Cerebellar nuclear complex (tissue), 1 donor: ENCODE measurements at places on chromosomes 11 and 22.

- no peak for DNase-seq
These were observed 40.4 kb downstream of the BCR start for GRCh38 chr22:23220485-23221350.

DNA sequence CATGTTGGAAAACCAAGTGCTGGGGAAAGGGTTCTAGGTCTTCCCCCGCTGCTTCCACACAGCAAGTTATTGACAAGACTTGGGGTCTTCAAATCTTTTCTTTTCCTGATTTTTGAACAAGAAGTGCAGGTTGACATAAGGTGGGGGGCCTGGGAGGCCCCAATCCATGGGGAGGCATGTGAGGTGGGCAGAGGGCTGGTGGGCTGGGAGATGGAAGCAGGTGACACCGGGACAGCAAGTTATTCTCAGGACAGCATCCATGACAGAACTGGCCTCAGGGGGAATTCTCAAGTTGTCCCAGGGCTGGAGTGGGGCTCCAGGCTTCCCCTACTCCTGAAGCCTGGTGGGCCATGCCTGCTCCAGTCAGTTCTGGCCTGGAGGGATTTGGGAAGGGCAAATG, 5.5 kb downstream of the FGF19 start:
- DNase-seq: no peak

GRCh38 chr11:27129686-27130085, 89.1 kb downstream of the BBOX1 start:
- no peak for DNase-seq

DNA sequence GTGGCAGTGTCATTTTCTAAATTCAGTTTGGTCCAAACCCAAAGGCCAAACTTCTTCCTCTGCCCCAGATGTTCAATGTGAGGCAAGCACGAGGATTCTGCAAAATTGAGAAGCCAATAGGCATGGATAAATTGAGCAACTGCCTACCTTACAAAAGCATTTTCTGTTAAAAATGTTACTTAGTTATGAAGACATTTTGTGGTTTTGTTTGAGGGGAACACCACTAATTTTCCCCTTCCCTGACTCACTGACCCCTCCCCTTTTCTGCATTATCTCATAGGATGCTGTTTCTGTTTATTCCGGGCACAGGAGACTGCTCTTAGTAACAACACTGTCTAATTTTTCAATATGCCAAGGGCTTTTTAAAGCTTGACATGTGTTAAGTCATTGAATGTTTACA, 462.8 kb downstream of the INSC start:
- no peak for DNase-seq

DNA sequence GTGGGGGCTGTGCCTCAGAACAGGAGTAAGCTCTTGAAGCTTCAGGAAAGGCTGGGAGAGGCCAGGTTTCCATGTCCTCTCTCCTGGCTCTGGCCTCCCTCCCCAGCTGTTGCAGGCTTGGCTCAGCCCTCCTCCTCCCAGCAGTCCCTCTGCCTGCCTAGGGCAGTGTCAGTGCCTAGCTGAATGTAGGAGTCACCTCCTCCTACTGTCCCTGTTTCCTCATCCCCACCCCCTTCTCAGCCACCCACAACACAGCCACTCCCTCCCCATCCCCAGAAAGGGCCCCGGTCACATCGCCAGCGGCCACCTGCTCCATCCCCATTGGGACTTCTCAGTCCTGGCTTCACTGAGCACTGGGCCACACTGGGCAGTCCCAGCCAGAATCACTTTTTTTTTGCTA, 2.9 kb upstream of the FBLN1 start:
- no peak for DNase-seq

GRCh38 chr11:70851308-70851707, 401.1 kb downstream of the SHANK2 start:
- DNase-seq: no peak

GRCh38 chr11:16986434-16987204, 27.6 kb downstream of the PLEKHA7 start:
- no peak for DNase-seq

GRCh38 chr11:130631119-130631518, 182.7 kb downstream of the ADAMTS15 start:
- no peak for DNase-seq

DNA sequence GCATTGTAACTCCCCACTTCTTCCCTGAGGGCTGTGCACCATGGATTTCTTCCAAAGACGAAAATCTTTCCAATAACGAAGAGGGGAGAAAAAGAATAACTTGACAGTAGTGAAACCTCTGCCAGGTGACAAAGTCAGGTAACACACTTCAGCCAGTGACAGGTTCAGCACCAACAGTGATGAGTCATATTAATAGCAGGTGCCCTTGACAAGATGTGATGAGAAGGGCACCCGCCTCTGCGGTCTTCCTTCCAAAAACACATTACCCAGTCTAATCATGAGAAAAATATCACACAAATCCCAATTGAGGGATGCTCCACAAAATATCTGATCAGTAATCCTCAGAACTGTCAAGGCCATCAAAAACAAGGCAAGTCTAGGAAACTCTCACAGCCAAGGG, 157.8 kb downstream of the EFCAB6 start:
- no peak for DNase-seq

- no peak for DNase-seq
These were observed 132.4 kb upstream of the ZC3H12C start for GRCh38 chr11:109960831-109961230.

DNA sequence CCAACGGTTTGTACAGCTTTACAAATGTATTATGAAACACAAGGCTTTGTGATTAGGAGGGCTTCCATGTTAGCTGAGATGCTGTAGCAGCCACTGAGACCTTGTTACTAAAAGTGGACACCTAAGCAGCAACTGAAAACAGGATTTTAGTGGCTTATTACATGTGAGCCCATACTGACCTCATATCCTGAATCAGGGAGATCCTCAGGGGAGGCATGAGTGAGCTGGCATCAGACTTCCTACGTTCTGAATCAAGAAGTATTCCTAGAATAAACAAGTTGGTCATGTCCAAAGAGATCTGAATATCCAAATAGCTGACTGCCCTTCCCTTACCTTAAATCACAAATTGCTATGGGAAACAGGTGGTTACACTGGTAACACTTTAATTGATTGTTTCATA, 59.1 kb upstream of the SCUBE2 start:
- DNase-seq: no peak

DNA sequence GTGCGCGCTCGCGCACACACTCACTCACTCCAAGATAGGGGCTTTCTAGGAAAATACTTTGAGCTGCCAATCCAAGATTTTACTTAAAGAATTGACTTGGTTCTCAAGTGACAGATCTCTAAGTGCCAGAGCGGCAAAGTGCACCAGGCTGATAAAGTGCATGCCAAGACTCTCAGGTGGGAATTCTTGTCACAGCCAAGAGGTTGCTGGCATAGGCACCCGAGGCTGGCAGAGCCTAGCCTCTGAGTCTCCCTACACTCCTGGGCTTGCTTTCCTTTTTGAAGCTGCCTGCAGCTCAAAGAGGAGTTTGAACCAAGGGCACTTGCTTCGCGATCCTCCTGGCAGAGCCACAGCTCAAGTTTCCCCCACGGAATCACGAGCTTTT, 2.5 kb upstream of the ADM start:
- no peak for DNase-seq

- peak; percentile 33 for DNase-seq
These were observed 38.5 kb upstream of the NAV2 start for GRCh38 chr11:19673924-19674729.

- DNase-seq: no peak
These were observed 33.9 kb upstream of the RASSF10 start for GRCh38 chr11:12975195-12975594.

DNA sequence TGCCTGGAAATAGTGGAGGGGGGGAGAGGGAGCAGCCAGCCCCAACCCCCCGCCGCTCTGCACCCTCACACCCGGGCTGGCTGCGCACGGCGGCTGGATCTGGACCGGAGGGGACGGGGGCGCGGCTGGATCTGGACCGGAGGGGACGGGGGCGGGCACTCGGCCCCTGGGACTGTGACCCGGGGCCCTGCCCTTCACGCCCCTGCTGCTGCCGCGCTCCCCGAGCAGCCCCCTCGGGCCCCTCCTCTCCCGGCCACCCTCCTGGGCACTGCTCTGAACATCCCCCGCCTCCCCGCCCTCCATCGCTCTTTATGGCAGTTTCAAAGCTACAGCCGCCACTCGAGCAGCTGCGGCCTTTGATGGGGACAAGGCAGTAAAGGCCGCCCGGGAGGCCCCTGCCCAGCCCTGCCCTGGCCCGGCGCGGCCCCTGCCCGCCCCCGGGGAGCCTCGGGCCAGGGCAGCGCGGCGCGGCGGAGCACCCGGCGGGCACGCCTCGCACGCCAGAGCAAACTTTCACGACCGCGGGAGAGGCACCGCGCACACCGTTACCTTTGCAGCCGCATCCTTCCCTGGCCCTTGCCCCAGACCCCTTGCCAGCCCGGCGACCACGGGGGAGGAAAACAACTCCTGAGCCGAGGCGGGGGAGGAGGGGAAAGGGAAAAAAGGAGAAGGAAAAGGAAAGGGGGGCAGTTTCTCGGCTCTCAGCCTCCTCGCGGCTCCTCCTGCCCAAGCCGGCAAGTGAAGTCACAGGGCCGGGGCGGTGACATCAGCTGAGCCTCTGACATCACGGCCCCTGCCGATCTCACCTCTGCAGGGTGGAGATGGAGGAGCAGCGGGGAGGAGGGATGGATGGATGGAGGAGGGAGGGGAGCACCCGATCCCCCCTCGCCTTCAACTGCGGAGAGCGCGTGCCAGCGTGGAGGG, 13.1 kb upstream of the TCF20 start:
- DNase-seq: no peak

- DNase-seq: no peak
These were observed 28.7 kb downstream of the EIF3F start for GRCh38 chr11:8015753-8016239.

GRCh38 chr11:61503135-61503770, 5.3 kb upstream of the LRRC10B start:
- no peak for DNase-seq

DNA sequence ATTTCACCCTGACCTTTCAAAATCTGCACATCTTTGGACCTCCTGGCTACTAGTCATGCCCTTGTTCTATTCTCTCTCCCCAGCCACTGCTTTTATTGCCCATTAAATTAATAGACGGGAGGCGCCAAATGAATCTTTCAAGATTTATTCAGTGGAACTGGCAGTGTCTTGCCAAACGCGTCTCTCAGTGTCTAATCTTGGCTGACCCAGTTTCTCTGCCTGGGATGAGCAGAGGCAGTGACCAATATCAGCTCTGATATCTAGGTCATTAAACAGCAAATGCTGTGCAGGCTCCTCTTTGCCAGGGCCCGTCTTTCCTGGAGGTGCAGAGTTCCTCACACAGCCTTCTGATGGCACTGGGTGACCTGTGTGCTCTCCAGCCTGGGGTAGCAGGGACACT, 74.0 kb downstream of the TRAF6 start:
- no peak for DNase-seq

- no peak for DNase-seq
These were observed 91.0 kb upstream of the CARD18 start for GRCh38 chr11:105230586-105230985.

GRCh38 chr11:113732092-113732491, 26.0 kb upstream of the TMPRSS5 start:
- no peak for DNase-seq

GRCh38 chr11:114377612-114378267, 22.6 kb downstream of the C11orf71 start:
- no peak for DNase-seq

DNA sequence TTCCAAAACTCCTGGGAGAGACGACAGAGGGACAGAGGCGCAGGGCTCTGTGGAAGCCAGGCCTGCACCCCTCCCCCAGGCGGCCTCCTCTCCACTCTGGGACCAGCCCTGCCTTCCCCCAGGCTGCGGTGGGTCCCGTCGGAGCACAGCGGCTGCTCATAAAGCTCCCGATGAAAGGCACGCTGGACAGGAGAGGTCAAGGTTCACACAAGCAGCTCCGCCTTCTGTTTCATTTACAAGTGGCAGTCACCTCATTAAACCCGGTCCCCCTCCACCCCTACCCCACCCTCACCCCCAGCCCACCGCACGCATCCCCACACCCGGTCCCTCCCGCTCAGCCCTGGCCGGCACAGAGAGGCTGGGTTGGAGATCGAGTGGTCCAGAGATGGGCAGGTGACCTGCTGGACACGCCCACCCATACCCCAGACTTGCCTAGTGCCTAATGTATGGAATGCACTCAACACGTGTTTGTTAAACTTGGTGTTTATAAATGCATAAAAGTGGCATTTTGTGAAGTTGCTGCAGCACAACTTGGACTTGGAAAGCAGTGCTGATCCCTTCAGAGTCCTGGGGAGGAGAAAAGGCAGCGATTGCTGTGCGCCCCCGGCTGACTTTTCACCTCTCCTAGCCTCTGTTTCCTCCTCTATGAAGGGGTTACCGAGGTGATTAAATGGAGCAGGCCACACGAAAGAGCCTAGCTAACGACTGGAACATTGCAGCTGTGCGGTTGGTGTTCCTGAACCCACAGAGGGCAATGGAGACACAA, 26.0 kb downstream of the RPUSD4 start:
- DNase-seq: no peak

DNA sequence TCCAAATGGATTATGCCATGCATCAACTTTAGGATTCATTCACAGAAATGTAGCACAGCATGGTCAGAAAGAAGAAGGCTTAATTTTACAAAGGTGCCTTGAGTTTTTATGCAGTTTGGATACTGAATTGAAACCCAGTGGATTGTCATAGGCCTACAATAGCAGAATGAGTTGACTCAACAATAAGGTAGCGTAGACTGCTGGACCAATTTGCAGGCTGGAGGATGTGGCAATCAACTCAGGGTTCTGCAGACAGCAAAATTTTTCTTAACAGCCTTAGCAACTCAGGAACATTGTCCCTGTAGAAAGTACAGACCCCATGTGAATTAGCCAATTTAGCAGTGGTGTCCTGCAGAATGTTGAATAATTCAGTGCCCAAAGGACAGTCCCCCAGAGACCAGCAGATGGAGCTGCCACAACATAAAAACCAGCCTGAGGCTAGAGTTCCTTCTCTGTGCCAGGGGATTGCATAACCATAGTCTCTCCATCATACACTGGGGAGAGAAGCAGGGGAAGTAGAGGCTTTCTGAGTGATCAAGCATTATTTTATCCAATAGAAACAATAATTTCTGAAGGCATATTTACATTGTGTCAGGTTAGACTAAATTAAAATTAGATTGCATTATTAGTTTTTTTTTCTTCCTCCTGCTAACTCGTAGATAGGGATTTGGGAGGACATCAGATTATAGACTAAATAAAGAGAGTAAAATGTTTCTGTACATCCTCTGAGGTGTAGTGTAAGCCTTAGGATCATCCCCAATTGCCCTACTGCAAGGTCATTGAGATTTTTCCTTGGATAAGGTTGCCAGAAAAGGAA, 20.3 kb upstream of the MRPL17 start:
- DNase-seq: no peak

GRCh38 chr11:118715245-118715831, 35.9 kb upstream of the TREH start:
- no peak for DNase-seq
